CD4-positive, alpha-beta T cell treated with Interleukin-4 for 4 hours (primary cell): ENCODE measurements at places on chromosomes 2 and 18.

GRCh38 chr2:41540272-41540998 is 507.4 kb upstream of the PKDCC start:
- no peak for DNase-seq

GRCh38 chr2:26853751-26854150 is 5.8 kb downstream of the DPYSL5 start:
- DNase-seq: no peak

DNA sequence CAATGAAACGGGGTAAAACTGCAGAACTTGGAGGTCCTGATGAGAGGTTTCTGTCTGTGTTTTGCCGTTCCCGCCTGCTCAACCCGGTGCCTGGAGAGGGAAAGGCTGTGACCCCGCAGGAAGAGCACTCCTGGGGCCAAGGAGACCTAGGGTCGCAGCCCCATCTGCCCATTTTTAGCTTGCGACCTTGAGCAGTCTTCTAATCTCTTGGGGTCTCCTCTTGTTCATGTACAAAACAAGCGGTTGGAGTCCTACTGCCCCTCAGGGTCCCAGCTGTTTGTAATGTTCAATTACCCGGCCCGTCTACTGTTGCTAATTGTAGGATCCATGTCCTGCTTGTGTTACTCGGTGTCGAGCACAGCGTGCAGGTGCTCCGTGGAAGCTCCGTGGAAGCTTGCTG is 104.5 kb downstream of the PTGR3 start:
- no peak for DNase-seq

- DNase-seq: no peak
These were observed 15.6 kb upstream of the LAMA1 start for GRCh38 chr18:7133181-7133580.

- no peak for DNase-seq
These were observed 21.2 kb upstream of the NTSR2 start for GRCh38 chr2:11691076-11691660.

DNA sequence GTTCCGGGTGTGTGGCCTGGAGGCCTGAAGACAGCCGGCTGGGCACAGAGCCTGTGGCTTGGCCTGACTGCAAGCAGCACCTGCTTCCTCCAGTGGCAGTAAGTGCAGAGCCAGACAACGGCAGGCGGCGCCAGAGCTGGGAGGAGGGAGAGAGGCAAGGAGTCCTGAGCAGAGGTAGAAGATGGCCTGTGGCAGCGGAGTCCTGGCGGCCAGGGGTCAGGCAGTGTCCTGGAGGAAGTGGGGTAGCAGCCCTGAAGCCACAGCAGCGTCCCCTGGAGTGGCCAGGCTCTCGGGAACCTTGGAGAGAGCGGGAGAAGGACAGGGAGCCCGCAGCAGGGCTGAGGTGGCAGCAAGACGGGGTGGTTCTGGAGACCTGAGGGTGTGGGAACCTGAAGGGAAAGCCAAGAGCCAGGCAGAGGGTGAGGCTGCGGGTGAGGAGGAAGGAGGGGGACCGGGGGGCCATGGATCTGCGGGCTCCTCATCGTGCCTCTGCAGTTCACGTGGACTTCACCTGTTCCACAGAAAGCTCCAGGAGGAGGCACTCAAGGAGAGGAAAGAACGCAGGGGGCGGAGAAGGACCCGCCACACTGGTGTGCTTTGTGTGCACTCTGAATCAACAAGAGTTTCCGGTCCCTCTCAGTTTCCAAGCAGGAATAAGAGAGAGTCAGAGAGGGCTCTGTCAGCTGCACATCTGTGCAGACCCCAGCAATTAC is 85.9 kb downstream of the USP40 start:
- no peak for DNase-seq

DNA sequence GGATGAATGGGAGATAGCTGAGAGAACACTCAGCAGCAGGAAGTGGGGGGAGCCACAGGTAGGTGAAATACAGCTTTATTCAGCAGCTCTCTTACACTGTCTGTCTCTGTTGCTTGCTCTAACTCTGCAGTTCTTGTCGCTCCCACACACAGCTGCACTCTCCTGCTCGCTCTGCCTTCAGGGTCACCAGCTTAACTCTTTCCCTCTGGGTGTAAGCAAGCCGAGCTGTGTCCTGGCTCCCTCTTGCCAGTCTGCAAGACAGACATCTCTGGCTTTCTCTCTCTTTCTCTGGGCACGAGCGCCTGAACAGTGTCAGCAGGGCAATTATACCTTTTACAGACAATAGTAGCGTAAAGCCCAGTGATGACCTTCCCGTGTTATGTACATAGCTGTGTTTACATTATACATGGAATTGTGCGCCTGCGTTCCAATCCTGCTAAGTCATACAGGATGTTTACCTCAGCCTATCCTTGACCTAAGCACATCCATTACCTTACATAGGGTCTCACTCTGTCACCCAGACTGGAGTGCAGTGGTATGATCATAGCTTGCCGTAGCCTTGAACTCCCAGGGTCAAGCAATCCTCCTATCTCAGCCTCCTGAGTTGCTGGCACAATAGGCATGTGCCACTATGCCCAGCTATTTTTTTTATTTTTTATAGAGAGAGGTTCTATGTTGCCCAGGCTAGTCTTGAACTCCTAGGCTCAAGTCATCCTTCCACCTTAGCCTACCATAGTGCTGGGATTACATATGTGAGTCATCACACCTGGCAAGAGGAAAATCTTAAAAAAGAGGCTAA is 57.8 kb upstream of the CHN1 start:
- no peak for DNase-seq

DNA sequence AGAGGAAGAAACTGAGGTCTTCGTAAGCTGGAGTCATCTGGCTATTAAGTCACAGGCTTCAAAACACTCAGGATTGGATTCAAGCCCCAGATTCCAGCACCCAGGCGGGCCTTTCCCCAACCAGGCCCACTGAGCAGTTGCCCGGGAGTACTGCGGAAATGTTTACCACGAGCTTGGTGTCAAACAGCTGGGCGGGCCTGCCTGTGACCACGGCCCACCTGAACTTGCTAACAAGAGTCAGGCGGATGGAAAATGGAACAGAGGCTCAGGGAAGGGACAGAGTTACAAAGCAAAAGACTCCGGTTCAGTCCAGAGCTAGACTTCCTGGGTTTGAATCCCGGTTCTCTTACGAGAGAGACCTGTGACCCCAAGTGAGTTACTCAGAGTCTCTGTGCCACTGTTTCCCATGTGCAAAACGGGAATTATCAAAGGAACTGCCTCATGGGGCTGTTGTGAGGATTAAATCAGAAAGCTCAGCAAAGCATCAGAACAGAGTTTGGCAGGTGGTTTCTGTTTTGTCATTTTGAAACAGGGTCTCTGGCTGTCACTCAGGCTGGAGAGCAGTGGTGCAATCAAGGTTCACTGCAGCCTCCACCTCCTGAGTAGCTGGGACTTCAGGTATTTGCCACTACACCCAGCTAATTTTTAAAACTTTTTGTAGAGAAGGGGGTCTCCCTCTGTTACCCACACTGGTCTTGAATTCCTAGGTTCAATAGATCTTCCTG is 49.0 kb upstream of the TFCP2L1 start:
- no peak for DNase-seq

- DNase-seq: no peak
These were observed 1.4 kb upstream of the ACMSD start for GRCh38 chr2:134836986-134837385.

- DNase-seq: no peak
These were observed 13.0 kb upstream of the DLX1 start for GRCh38 chr2:172072303-172072702.

DNA sequence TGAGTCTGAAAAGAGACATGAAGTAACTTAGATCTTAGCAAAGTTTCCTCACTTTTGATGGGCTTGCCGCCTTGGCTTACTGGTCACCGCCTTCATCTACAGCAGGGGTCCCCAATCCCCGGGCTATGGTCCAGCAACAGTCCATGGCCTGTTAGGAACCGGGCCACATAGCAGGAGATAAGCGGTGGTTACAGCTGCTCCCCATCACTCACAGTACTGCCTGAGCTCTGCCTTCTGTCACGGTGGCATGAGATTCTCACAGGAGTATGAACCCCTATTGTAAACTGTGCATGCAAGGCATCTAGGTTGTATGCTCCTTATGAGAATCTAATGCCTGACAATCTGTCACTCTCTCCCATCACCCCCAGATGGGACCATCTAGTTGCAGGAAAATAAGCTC is 72.9 kb downstream of the BIN1 start:
- no peak for DNase-seq
